ENCODE measurements at places on chromosomes 11 and 22. TPM values are rescaled to one million over a fixed set of nuclear protein-coding genes. Genes with fewer than 3 reads are reported as not detected.

HEPHL1 gene
- not detected for total RNA-seq

GGT5 gene
- total RNA-seq, result 0.64 TPM

POTEH gene
- total RNA-seq, result not detected

DNA sequence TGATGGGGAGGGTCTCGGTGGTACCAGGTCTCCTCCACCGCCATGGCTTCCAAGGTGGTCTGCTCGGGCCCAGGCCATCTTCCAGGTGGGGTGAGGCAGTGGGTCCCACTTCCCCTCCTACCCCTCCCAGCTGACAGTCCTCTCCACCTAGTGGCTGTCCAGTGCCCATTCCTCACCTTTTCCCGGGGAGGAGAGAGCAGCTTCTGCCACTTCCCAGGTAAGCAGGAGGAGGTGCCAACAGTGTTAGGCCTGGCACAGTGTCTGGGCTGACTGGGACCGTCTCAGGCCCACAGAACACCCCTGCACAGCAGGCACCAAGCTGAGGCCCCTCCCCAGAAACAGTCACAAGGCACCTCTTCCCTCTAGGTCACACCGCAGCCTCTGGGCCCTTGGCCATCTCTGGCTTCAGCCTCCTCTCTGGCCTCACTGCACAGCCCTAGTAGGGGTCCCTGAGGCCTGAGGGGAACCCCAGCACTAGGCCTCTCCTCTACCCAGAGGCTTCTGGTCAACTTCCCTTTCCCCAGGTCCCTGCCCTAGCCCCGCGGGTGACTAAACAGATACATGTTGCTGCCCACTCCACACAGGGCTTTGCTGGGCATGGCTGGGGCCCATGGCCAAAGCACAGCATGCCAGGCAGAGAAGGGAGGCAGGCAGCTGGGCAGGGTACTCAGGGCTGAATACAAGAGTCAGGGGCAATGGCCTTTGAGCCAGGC is 2.3 kb upstream of the ANKRD13D start:
- no peak for DNase-seq
- peak overlapping the region; percentile 81 for H3K4me3 ChIP-seq
- H3K27ac ChIP-seq, result peak overlapping the region; percentile 92
- H3K4me1 ChIP-seq, result peaks cover 15% of the 10 kb centered on the region

DNA sequence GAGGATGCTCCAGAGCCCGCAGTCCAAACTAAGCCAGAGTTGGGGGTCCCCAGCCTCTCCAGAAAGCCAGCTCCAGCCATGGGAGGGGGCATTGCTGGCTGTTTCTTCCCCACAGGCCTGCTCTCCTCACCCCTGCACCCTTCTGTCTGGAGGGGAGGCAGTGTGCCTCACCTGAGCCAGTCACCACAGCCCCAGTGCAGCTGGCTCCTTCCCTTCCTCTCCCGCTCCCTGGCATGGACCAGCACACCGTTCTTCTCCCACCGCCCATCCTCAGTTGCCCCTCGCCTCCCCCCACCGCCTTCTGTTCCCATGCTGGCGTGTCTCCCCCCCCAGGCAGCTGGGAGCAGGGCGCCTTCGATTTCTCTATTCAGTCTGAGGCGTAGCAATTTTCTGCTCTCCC is 110.5 kb upstream of the THY1 start:
- no peak for DNase-seq
- no peaks in the 10 kb centered on the region for H3K36me3 ChIP-seq
- H3K27ac ChIP-seq, result no peak overlapping the region
- peaks cover 8% of the 10 kb centered on the region for H3K27me3 ChIP-seq
